SJCRH30 (cell line): ENCODE measurements at places on chromosomes 7 and 10.

GRCh38 chr10:23193435-23194074 is 1.4 kb downstream of the PTF1A start:
- no peak overlapping the region for H3K4me3 ChIP-seq
- no peak for DNase-seq
- no peak overlapping the region for H3K27ac ChIP-seq
- H3K4me1 ChIP-seq, result peaks cover 5% of the 10 kb centered on the region
- no peaks in the 10 kb centered on the region for H3K27me3 ChIP-seq

DNA sequence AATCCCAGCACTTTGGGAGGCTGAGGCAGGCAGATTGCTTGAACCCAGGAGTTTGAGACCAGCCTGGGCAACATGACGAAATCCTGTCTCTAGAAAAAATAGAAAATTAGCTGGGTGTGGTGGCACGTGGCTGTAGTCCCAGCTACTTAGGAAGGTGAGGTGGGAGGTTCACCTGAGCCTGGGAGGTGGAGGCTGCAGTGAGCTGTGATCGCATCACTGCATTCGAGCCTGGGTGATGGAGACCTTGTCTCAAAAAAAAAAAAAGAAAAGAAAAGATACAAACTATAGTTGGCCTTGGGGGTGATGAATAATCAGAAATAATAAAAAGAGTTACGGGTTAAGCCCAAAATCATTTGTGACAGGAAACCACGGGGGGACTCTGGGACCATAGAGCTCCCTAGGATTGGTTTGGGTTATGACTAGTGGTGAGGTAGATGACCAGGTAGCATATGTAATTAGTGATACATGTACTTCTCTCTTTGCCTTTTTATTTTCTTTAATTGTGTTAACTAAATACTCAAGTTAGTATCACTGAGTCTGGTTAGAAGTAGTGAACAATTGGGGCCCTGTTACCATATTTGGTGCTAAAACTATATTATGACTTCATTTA is 10.4 kb upstream of the ASCC1 start:
- no peaks in the 10 kb centered on the region for H3K27me3 ChIP-seq
- H3K27ac ChIP-seq, result no peak overlapping the region
- no peak for DNase-seq
- H3K4me3 ChIP-seq, result no peak overlapping the region

DNA sequence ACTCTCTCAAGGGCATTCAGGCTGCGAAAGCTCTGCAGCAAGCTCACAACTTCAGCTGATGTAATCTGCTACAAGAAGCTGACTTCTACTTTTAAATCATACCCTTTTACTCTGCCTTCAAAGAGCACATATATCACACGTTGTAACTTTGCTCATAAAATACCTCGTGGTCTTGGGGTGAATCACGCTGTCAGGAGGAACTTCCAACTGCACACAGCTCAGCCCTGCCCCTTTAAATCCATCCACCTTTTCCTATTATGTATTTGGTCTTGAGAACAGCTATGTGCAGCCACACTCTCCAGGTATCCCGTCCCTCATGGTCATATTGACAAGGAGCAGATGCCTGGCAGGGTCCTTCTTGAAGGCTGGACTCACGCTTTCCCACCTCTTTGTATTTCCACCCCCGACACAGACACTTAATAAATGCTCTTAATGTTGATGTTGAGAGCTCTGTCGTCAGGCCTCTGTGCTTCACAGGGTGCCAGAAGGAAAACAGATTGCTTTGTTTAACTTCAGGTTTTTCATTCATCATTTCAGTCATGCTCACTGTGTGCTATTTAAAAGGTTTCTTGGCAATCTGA is 47.6 kb downstream of the ICA1 start:
- DNase-seq, result no peak
- H3K4me1 ChIP-seq, result no peaks in the 10 kb centered on the region
- H3K4me3 ChIP-seq, result no peak overlapping the region
- H3K27me3 ChIP-seq, result no peaks in the 10 kb centered on the region

DNA sequence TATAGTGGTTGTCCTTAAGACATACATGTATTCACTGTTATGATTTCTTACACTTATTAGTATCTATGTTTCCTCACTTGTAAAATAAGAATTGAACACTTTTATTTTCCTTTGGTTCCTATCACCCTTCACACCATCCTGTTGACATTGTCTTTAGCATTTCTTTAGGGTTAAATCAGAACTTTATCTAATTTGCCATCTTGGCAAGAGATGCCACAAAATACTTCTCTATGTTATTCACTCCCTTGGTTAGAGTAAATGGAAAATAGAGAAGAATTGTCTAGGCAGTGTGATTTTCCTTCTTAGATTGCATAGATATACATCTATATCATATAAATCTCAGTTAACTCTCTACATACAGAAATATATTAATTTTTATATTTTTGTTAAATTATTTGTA is 204.7 kb downstream of the SEMA3D start:
- H3K4me3 ChIP-seq, result no peak overlapping the region
- H3K27ac ChIP-seq, result no peak overlapping the region
- no peaks in the 10 kb centered on the region for H3K27me3 ChIP-seq
- H3K36me3 ChIP-seq, result 0 out of 2 replicates have a peak, but pooled peaks cover 2% of the 10 kb centered on the region
- no peaks in the 10 kb centered on the region for H3K4me1 ChIP-seq

DNA sequence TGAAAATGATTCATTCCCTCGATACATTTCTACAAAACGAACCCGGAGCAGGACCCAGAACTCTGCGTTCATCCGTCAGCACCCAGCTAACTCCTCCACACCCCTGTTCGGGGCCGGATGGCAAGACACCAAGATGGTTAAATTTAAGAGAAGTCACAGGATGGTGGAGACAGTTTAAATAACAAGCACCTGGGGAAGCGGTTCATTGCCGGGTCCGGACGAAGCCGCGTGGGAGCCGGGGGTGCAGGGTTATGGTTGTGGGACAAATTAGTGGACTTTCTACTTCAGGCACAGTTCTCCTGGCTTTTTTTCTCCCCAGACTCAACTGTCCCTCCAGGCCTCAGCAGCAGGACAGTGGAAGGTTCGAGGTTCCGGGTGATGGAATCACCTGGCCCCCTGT is 45.4 kb downstream of the ASB13 start:
- peaks cover 42% of the 10 kb centered on the region for H3K4me1 ChIP-seq
- no peak for DNase-seq
- no peaks in the 10 kb centered on the region for H3K36me3 ChIP-seq
- H3K4me3 ChIP-seq, result no peak overlapping the region
- no peaks in the 10 kb centered on the region for H3K27me3 ChIP-seq

GRCh38 chr10:101563007-101563406 is 25.1 kb downstream of the POLL start:
- peaks cover 11% of the 10 kb centered on the region for H3K4me1 ChIP-seq
- H3K4me3 ChIP-seq, result no peak overlapping the region
- no peaks in the 10 kb centered on the region for H3K27me3 ChIP-seq
